ENCODE measurements at places on chromosomes 2 and 18.
A peak's percentile ranks its signal among the peaks of the same experiment; 100 is the strongest.

DNA sequence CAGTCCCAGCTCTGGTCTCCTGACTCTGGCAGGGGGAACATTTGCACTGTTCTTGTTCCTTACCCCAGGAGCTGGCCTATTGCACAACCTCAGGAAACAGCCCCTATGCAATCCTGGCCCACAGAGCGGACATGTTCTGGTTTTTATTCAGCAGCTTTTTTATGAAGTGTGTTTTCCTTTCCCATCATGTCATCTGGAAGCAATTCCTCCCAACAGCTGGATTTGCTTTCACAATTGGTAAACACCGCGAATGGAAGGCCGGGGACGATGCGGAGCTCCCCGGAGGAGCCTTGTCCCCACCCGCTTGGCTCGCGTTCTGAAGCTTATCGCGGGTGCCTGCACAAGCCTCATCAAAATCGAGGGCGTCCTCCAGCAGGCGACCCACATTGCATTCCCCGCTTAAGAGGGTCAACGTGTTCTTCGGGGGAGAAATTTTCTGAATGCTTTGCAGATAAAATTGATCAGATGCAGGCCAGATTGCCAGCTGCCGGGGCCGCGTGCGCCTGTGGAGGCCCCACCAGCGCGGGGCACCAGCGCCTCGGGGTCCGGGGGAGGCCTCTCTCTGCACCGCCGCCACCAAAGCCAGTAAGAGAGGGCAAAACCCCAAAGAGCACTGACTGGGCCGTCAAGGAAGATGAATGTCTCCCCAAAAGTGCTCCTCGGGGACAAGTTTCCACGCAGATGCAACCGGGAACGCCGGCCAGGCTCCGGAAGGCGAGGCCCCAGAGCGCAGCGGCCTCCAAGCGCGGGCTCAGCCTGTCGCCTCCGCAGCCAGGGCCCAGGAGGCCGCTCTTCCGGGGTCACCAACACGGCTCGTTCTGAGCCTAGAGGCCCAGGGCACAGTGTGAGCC is 60.3 kb upstream of the SP3 start:
- peak; percentile 89 for DNase-seq

DNA sequence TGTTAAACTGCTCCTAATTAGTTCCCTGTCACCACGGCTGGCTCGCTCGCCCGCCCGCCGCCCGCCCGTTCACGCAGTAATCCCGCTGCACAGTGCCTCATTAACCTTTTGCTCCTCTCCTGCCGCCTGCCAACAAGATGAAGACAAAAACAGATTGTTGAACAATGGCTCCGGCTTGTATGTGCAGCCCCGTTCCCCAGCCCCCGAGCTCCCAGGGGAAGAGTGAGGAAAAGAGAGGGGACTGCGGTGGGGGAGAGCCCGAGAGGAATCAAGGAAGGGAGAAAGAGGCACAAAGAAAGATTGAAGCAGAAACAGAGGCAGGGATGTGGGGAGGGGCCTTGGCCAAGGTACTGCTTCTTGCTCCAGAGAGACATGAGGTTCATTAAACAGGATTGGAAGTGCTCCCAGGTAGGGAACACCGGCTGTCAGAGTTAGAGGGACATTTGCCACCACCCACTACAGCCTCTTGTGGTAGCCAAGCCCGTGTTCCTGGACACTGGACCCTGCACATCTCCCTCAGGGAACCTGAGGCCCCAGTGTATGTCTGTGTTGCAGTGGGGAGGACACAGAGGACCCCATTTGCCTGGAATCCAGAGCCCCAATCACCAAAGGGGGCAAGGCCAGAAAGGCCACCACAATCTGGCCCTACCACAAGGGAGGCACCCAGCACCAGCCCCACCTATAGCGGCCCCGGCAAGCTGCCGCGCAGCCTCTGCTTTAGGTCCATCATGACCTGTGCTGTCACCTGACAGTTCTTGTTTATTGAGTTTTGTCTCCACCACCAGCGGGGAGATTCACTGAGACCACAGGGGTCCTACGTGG is 38.1 kb downstream of the EMX1 start:
- DNase-seq: no peak

- peak; percentile 61 for DNase-seq
These were observed 383.9 kb downstream of the ARHGAP15 start for GRCh38 chr2:143513081-143513480.

DNA sequence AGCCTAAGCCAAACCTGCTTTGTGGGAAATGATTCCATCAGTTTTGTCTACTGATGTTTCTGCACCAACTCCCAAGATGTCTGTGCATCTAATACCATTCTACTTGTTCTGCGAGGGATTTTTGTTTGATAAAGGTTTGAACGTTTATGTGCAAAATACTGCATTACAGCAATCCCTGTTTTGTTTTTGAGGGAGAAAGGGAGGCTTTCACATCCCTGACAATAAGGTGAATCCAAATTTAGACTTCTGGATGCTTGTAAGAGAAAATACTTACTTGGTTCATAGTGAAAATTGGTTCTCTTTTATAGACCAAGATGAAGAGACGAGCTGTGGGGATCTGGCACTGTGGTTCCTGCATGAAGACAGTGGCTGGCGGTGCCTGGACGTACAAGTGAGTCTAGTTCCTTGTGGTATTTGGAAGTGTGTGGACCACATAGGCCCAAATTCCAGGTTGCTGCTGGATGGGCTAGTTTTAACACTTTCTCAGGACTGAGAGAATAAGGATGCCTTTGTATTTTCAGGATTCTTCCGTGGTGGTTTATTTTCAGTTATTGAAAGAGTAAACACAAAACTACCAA is 1.1 kb downstream of the RPL37A start:
- DNase-seq: no peak

DNA sequence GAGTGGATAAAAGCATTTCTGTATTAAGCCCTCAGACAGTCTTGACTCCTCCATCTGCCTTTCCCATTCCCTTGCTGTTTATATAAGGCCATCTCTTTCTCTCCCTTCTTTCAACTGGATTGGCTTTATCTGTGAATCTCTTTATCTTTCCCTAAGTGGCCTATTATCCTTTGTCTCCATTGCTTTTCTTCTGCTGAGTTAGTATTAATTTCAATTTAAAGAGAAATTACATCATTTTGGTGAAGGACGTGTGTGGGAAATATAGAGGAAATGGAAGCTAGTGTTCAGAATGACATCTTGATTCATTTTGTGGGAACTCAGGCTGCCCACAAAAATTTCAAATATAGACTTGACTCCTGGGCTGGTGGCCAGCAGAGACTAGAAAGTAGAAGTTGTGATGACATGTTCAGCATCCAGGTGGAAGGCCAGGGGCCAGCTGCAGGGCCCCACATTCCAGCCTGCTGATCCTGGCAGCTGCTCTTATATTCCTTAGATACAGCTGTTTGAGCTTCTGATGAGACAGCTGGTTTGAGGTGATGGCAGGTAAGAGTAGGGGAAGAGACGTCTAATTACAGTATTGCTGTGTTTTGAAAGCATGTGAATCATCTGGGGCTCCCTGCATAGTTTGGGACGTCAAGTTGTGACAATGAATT is 52.3 kb downstream of the DIS3L2 start:
- peak; percentile 50 for DNase-seq

DNA sequence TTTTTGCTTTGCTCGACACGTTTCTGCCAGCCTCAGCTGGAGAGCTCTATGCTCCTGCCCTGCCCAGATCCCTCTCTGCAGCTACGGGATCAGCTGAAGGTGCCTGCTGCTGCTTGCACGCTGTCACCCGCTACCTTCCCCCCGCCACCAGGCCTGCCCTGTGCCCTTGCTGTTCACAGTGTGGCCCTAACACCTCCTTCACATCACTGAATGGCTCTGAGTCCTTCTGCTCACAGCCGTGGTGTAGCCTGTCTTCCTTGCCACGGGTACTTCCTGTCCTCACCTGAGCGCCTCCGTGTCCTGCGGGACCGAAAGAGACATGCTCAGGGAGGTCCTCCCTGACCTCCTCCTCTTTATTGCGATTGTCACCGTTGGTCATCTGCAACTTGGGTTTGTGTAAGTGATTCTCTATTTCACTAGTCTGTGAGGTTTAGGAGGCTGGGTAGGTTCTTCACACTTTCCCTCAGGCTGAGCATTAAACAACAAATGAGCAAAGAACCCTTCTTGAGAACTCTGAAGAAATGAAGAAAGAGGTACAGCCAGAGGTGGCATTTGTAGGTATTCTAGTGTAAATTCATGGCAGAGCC is 127.5 kb downstream of the NCK2 start:
- DNase-seq: no peak

GRCh38 chr2:236078297-236079255 is 89.6 kb downstream of the GBX2 start:
- DNase-seq: peak; percentile 6

DNA sequence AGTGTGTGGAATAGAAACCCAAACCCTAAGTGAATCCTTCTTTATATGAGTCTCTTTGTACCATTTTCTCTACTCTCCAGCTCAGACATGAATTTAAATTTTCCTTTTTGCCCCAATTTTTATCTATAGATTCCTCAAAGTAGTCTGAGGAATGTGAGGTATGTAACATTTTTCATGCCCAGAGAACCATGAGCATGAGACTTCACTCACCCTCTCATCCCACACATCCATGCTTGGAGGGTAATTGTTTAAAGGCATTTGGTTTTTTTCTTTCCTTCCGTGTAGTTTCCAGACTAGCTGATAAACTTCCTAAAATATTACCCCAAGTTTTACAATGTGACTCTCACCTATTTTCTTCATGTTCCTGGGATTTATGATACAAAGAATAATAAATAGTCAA is 2056.8 kb upstream of the CELF4 start:
- DNase-seq: no peak

GRCh38 chr2:14459786-14460325 is 172.7 kb upstream of the LRATD1 start:
- DNase-seq: no peak

DNA sequence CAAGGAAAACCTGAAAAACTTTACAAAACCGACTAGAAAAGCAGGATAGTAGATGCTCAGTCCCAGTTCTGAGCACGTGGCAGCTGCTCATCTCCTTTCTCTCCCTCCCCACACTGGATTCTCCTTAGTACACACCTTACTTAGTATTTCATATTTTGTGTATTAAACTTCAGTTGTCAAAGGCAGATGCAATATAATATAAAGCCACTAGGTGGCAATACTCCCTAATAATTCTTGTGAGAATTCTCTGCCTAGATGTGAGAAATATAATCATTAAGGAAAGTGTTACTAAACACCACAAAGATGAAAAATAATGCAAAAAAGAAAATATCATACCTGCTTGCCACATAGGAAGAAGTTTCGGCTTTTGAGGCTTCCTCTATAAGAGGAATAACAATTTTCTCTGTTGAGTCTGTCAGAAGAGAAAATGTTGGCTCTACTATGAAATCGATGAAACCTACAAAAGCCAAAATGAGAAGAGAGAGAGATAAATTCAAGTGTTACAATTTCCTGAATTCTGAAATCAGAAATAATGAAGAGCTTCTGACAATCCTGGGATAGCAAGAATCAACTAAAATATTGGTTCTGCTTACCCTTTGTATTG is 200.6 kb downstream of the PPP1R1C start:
- no peak for DNase-seq

GRCh38 chr2:16632598-16632997 is 33.0 kb downstream of the CYRIA start:
- DNase-seq: no peak

DNA sequence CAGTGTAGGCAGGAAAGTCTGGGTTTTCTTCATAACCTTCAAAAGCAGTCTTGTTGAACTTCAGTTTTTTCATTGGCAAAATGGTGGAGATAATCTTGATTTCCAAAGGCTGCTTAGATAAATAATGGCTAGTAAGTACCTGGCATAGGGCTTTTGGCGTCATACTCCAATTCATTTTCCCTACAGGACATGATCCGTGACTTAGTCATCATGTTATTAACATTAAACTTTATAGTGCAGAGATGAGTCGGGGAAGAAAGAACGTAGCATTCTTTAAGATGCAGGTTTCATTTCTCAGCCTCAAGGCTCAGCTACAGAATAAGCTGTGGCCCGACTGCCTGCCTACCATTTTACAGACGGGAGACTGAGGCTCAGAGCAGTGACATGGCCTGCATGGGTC is 64.0 kb downstream of the RALBP1 start:
- DNase-seq: peak; percentile 29

DNA sequence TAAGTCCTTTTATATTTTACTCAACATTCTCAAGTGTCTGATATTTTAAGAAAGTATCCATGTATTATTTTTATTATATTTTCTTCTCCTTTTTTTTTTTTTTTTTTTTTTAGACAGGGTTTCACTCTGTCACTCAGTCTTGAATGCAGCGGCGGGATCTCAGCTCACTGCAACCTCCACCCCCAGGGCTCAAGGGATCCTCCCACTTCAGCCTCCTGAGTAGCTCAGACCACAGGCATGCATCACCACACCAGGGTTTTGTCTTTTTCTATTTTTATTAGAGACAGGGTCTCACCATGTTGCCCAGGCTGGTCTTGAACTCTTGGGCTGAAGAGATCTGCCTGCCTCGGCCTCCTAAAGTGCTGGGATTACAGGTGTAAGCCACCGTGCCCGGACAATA is 212.1 kb downstream of the TCF4 start:
- DNase-seq: no peak

DNA sequence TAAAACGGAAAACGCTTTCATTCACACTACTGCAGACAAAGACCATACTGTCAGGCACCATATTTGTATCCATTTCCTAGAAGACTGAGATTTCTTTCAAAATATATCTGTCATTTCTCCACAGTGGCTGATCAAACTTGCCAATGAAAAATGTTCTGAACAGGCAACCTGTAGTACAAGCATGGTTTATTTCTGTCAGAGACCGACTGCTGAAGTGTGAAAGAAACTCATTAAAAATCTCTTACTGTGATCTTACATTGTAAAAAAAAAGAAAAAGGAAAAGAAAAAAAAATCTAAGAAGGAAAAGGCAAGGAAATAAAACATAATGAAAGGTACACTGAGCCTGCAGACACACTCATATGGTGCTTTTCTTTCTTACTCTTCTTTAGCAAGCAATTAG is 184.5 kb downstream of the STK39 start:
- DNase-seq: no peak

GRCh38 chr2:105257981-105258380 is 16.4 kb downstream of the GPR45 start:
- no peak for DNase-seq

GRCh38 chr2:133955169-133955568 is 298.7 kb upstream of the MGAT5 start:
- no peak for DNase-seq

DNA sequence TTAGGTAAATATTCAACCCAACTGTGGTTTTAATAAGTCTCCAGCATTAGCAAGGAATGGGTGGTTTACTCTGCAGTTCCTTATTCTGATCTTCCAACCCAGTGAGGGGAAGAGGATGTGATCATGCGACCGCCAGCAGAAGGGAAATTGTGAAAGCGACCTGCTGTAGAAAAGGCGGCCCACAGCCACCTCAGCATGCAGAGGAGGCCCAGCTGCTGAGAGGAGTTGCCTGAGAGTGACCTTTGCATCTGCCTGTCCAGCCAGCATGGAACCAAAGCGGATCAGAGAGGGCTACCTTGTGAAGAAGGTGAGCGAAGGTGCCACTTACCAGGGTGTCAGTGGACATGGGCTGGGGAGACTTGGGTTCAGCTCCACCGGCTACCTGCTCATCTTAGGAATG is at the start of gene PLEK:
Gene PLEK, plus strand, starts transcription at position 196 of the 400 bp plus-strand sequence. Its CDS starts 70 bp downstream, at position 266.
- no peak for DNase-seq

- DNase-seq: no peak
These were observed 25.2 kb downstream of the MYCN start for GRCh38 chr2:15965564-15966019.

Data from stromal cell of bone marrow (primary cell).